ENCODE measurements at places on chromosomes 5 and 9.

DNA sequence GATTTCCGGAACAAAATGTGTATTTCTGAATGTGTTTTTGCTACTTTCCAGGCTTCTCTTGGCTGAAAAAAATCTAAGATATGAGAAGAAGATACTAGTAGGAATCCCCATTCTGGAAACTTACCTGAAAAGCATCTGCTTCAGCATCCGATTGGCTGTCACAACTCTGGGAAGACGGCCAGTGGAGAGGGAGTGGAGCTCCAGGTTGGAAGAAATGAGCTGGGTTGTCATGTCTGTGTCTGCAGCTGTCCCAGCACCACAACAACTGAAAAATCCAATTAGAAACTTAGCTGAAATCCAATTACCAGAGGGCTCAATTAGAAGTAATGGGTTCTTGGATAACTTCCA, 3.0 kb downstream of the PSMB7 start:
- no peak for DNase-seq

- no peak for DNase-seq
Observed at GRCh38 chr5:60196385-60197113, 303.0 kb upstream of the PDE4D start.

DNA sequence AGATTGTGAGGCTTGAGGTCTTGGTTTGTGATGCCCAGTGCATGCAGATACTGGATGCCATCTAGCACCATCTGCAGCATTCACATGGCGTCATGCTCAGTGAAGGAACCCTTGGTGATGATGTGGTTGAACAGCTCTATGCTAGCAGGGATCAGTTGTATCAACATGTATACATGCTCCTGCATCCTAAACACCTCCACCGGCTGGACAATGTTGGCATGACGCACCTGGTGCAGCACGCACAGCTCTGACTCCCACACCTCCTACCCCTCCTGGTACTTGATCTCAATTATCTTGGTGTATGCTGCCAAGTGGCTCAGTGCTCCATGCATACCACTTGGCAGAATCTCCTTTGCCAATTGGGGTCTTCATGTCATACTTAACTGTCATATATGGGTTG, 49.1 kb downstream of the MTREX start:
- no peak for DNase-seq

DNA sequence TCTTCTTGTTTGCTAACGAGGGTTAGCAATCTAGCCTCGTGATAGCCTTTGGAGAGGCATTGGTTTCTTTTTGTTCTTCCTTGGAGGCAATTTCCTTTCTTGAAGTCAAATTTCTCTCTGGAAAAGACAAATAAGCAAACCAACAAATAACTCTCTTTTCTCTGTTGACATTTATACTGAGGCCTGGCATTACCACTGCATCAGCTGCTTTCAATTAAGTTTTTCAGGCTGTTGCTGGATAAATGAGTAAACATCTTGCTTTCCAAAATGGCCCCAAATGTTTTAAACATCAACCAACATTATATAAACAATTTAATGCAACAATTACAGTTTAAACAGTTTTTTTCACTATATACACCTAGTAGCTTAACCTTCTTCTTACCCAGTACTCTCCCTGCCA, 264.4 kb downstream of the HTR1A start:
- DNase-seq: no peak

DNA sequence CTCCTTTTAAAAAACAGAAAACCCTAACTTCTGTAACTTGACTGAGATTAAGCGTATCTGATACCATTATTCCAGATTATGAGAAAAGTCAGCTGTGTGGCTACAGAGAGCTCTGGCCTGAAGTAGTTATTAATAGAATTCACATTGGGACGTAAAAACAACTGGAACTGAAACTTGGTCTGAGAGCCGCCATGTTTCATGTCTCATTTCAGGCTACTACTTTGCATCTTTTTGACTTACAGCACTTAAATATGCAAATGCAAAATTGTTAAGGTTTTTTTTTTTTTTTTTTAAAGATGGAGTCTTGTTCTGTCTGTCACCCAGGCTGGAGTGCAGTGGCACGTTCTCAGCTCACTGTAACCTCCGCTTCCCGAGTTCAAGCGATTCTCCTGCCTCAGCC, 25.2 kb downstream of the MAP3K1 start:
- no peak for DNase-seq

GRCh38 chr5:178426326-178427130, 163.7 kb downstream of the COL23A1 start:
- DNase-seq: no peak

DNA sequence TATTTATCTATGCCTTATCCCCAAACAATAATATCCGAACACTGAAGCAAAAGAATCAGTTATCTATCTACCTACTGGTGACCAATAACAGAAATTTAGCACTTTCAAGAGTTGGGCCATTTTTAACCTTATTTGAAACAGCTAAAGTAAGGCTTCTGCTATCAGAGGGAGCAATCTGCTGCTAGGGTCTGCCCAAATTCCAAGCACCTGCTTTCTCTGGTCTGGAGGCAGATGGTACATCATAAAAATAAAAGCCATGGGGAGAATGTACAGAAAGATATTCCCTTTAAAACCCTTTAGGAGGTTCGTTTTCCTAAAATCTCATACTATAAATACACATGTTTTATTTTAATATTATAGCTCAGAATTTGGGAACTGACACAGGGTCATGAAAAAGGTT, 37.7 kb upstream of the ARSB start:
- no peak for DNase-seq

DNA sequence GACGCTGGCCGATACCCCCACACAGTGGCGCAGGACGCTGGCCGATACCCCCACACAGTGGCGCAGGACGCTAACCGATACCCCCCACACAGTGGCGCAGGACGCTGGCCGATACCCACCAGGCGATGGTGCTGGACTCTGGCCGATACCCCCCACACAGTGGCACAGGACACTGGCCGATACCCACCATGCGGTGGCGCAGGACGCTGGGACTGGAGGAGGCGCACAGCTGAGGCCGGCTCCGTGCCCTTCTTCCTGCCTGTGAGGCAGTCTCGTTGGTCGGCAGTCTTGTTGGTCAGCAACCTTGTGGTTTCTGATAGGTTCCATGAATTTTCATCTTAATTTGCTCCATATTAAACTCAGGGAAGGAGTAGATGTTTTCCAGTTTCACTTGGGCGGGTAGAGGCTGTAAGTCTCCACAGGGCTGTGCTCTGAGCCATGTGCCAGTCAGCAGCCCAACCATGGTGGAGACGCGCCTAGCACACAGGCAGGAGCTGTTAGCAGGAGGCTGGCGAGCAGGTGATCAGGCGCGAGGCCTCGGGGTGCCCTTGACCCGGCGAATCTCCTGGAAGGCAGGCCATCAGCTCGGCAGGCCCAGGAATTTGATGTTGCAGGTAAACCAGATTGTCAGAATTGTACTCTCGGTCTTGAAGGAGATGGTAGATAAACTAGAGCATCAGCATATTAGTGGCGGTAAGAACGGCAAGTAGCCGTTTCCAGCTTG, 75.6 kb downstream of the EHMT1 start:
- DNase-seq: no peak

DNA sequence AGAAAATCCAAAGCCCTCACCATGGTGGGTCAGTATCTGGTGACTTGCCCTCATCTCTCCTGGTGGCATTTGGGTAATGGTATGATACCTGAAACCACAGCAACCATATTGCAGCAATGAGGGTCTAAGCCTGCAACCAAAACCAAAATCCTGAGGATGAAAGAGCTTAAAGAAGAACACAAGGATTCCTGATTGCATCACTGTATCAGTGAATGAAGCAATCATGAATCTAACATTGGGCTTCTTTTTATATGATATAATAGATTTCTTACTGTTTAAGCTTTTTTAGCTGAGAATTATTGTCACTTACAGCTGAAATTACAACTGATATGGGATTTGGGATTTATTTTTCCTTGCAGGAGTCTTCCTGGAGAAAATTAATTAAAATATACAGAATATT, 269.9 kb downstream of the MEF2C start:
- DNase-seq: no peak
